Cardiac muscle cell (in vitro differentiated cells and primary cell): ENCODE measurements at places on chromosomes 1 and 21.
A peak's percentile ranks its signal among the peaks of the same experiment; 100 is the strongest.

- no peak overlapping the region for H3K27ac ChIP-seq
- no peak overlapping the region for H3K4me3 ChIP-seq
- peaks cover 4% of the 10 kb centered on the region for H3K27me3 ChIP-seq
- DNase-seq: no peak
Observed at GRCh38 chr1:18302788-18303413, 177.8 kb upstream of the KLHDC7A start.

GRCh38 chr1:184827600-184828368 lies 73.1 kb upstream of the EDEM3 start:
- DNase-seq: peak; percentile 27
- H3K4me1 ChIP-seq: peaks cover 28% of the 10 kb centered on the region
- H3K36me3 ChIP-seq: no peaks in the 10 kb centered on the region

DNA sequence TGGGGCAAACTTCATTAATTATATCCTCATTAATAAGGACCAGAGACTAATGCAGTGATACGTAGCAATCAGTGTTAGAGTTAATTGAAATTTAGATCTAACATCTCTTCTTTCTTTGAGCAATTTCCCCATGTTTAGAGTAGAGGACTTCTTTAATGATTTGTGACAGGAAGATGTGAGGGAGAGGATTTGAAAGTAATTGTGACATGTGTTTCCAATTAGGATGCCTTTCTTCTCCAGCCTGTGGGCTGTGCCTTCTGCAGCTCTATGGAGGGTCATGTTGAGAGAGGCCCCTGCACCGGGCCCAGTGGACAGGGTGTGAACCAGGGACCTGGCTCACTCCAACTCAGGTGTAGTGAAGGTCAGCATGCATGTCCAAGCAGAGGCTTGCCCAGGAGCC lies 103.0 kb downstream of the GREM2 start:
- no peaks in the 10 kb centered on the region for H3K4me1 ChIP-seq
- no peak for DNase-seq
- H3K27ac ChIP-seq: no peak overlapping the region
- H3K27me3 ChIP-seq: no peaks in the 10 kb centered on the region

DNA sequence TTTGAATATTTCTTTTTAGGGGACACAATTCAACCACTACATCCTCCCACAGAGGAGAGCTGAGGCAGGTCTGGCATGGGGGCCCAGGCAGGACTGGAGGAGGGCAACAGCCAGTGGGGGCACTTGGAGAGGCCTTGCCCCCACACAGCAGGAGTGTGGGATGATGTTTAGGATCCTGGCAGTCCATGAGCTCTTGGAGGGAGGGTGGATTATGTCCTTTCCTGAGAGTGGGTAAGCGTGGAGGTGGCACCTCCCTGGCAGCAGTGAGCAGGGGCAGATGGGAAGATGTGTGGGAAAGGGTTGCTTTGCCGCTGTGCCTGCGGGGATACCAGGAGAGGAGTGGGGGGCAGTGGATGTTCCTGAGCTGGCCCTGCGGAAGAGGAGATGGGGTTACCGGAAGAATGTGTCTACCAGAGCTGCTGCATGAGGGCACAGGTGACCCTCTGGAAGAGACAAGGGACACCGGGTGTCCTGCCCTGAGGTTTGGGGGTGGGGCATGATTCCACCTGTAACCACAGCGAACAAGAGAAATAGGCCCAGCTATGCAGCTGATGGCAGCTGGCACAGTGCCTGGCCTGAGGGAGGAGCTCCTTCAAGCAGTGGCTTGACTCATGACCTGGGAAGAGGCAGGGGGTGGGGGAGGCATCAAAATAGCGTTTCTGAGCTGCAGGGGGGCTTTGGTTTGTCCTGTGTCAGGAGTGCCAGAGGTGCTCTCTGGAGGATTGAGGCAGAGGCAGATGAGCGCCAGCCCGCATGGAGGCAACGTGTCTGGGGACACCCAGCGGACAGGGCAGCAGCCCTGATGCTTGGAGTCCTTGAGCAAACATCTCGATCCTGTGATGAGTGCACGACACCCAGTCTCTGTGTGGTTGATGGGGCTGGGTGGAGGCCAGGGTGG lies 123.9 kb upstream of the TMPRSS2 start:
- no peak overlapping the region for H3K27ac ChIP-seq
- H3K27me3 ChIP-seq: no peaks in the 10 kb centered on the region
- peak; percentile 51 for DNase-seq

GRCh38 chr1:181737056-181737455 lies 253.7 kb downstream of the CACNA1E start:
- H3K4me3 ChIP-seq: no peak overlapping the region
- H3K4me1 ChIP-seq: no peaks in the 10 kb centered on the region
- DNase-seq: no peak
- no peak overlapping the region for H3K27ac ChIP-seq
- peaks cover 5% of the 10 kb centered on the region for H3K27me3 ChIP-seq
- no peaks in the 10 kb centered on the region for H3K36me3 ChIP-seq

DNA sequence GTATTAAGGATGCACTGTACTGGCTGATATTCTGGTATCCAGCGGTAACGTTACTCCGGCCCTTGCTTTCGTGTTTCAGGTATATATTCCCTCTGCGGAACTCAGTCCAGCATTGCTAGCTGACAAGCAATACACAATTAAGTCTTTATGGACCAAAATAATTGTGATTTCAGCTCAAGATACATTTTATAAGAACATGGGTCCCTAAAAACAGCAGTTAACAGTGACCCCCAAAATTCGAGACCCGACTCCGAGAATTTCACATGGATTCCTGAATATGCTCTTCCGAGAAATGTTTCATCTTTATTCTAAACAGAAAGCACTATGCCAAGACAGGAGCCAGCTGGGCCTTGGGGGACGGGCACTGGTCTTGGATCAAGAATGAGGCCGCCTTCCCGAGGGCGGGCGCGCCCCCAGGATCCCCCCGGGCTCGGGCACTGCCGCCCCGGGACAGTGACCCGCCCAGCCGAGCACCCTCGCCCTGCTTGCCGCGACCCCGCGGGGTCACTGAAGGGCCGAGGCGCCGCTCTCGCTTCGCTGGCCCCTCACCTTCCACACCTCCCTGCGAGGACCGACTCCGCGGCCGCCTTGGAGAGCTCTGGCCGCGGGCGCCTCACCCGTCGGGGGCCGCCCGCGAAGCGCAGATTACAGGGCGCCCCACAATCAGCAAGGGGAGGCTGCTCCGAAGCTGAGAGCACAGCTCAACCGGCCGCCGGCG lies 610 bp downstream of the SCYL3 start:
- peak overlapping the region; percentile 96 for H3K27ac ChIP-seq
- DNase-seq: peak; percentile 55
- H3K27me3 ChIP-seq: no peaks in the 10 kb centered on the region
- peaks cover 11% of the 10 kb centered on the region for H3K4me1 ChIP-seq
- peak overlapping the region; percentile 85 for H3K4me3 ChIP-seq
- peaks cover 6% of the 10 kb centered on the region for H3K36me3 ChIP-seq

DNA sequence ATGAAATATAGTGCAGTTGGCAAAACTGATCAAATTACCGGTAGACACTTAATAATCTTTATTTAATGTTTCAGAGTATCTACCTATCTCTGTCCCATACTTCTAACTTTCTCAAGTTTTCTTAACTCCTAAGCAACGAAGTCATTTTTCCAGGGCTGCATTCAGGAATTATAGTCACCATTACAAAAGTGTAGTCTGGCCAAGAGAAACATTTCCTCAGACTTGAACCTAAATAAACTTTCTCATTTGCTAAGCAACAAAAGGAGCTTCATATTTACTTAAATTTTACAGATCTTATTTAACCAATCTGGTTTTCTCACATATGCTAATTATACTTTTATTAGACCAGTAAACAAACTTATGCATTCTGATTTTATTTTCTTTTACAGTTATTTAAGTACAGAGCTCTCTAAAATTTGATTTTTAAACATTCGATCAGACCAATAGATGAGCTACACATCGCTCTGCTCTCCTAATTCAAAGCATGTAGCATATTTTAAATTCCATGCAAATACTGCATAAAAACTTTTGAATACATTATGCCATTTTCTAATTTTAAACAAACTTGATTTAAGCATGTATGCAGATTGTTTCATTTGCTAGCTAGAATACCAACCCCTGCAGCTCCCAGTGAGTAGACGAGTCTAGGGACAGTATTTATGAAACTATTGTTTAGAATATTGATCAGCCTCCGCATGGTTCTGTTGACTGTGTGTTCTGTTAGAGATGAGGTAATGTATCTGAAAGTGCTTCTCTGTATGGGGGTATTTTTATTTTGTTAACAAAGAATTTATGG lies 201.4 kb downstream of the CHRM3 start:
- H3K36me3 ChIP-seq: no peaks in the 10 kb centered on the region
- DNase-seq: no peak
- H3K4me3 ChIP-seq: no peak overlapping the region
- H3K27ac ChIP-seq: no peak overlapping the region

DNA sequence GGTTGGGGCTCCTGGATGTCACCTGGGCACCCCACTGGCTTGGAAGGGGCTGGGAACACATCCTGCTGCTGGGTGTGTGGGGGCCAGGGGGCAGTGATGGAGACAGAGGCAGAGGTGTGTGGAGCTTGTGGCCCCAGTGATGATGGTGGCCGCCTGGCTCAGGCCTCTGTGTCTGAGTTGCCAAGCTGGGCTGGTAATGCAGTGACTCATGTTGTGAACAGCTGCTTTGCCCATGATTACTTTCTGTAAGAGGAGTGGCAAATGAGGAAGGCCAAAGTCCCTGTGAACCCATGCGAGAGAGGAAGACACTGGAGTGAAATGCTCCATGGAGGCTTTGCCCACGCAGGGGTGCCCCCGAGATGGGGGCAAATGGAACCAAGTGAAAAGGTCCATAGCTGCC lies 86.8 kb downstream of the KCNJ6 start:
- DNase-seq: no peak
- no peaks in the 10 kb centered on the region for H3K27me3 ChIP-seq
- H3K4me1 ChIP-seq: no peaks in the 10 kb centered on the region
